T47D (cell line): ENCODE measurements at places on chromosomes 12 and 14.

- no peak for DNase-seq
Observed at GRCh38 chr12:110183386-110183785, 59.2 kb downstream of the IFT81 start.

DNA sequence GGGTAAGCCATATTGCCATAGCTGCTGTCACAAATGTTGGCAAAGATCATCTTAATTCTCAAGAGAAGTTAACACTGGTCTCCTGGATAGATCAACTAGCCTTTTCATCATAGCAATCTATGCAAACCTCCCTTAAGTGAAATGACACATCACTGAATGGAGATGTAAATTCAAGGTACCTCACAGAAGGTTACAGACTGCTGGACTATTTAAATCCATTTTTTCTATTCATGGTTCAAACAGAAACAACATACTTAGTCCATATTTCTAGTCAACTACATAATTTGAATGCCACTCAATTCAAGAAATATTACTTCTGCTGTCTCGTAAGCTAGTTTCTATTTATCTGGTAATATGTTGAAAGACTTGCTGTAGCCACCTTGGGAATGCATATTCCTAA, 748.3 kb downstream of the C12orf50 start:
- DNase-seq = no peak

- peak; percentile 100 for DNase-seq
Observed at GRCh38 chr12:124917135-124917840, 2.8 kb upstream of the UBC start.

GRCh38 chr12:126480451-126480850, 1415.2 kb downstream of the AACS start:
- no peak for DNase-seq

- DNase-seq = no peak
Observed at GRCh38 chr12:131093604-131093955, 139.9 kb downstream of the ADGRD1 start.

GRCh38 chr12:54383041-54383609, 1.4 kb downstream of the ZNF385A start:
- DNase-seq = no peak

GRCh38 chr12:94841177-94841576, 162.3 kb downstream of the NDUFA12 start:
- no peak for DNase-seq

DNA sequence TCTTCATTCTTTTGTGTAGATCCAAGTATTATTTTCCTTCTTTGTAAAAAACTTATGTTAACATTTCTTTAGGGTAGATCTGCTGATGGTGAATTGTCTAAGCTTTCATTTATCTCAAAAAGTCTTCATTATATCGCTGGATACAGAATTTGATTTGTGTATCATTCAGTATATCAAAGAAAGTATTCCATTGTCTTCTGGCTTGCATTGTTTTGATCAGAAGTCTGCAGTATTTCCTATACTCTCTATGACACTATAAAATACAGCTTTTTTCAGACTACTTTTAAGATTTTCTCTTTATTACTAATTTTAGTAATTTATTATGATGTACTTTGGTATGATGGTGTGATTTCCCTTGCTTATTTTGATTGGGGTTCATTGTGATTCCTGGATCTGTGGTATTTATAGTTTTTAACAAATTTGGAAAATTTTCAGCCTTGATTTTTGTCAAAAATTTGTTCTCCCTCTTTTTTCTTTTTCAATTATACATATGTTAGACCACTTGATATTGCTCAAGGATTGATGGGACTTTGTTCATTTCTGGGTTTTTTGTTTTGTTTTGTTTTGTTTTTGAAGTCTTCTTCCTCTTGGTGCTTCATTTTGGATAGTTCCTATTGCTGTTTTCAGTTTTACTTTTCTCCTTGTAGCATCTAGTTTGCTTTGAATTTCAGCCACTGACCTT, 176.5 kb downstream of the ZFP36L1 start:
- peak; percentile 56 for DNase-seq

GRCh38 chr12:94172031-94172430, 23.7 kb downstream of the PLXNC1 start:
- no peak for DNase-seq

GRCh38 chr12:111401167-111401605, 4.5 kb upstream of the SH2B3 start:
- no peak for DNase-seq

DNA sequence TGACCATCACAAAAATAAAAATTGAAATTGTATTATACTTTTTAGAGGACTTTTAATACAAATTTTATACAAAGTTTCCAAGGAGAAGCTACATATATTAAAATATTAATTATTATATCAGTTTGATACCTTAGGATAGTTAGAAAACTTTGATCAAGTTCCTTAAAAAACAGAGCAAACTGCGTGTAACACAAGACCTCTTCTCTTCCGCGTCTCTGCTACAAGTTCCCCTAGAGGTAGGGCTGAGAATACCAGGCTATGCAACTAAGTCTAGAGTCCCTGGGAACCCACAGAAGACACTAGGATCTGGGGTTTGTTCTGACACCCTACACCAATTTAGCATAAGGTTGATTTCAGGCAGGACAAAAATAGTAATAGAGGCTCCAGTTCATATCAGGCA, 319.0 kb downstream of the FOXG1 start:
- DNase-seq = peak; percentile 60

- no peak for DNase-seq
Observed at GRCh38 chr12:125892276-125892675, 827.0 kb downstream of the AACS start.

DNA sequence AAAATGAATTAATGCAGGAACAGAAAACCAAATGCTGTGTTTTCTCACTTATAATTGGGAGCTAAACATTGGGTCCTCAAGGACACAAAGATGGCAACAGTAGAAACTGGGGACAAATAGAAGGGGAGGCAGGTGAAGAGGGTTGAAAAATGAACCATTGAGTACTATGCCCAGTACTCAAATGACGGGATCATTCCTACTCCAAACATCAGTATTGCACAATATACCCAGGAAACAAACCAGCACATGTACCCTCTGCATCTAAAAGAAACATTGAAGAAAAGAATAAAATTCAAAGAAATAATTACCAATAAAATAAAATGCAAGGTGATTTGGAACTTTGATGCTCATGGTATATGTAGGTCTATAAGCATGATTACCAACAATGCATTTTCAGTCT, 110.8 kb downstream of the LMO3 start:
- no peak for DNase-seq

- DNase-seq = no peak
Observed at GRCh38 chr12:39459027-39459434, 16.1 kb upstream of the KIF21A start.

DNA sequence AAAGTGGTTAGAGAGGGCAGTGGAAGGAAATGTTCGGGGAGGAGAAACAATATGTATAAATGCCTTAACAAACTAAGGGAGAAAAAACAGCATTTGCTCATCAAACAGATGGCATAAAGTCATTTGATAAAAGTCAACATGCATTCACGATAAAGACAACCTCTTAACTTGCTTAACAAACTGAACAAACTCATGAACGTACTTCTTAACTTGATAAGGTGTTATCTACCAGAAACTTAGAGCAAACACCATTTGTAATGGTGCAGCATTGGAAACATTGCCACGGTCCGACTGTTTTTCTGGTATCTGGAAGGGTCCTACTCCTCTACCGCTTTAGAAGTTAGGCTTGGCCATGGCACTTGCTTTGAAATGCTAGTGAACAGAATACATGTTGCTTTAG, 4.2 kb upstream of the RPS6KL1 start:
- DNase-seq = no peak
